ENCODE measurements at places on chromosomes 3 and 15.

GRCh38 chr15:101525087-101525669 is 35.7 kb upstream of the PCSK6 start:
- DNase-seq: no peak

- DNase-seq: no peak
Observed at GRCh38 chr3:37800022-37800551, 61.6 kb upstream of the CTDSPL start.

- no peak for DNase-seq
Observed at GRCh38 chr3:45978006-45978761, 17.4 kb downstream of the FYCO1 start.

DNA sequence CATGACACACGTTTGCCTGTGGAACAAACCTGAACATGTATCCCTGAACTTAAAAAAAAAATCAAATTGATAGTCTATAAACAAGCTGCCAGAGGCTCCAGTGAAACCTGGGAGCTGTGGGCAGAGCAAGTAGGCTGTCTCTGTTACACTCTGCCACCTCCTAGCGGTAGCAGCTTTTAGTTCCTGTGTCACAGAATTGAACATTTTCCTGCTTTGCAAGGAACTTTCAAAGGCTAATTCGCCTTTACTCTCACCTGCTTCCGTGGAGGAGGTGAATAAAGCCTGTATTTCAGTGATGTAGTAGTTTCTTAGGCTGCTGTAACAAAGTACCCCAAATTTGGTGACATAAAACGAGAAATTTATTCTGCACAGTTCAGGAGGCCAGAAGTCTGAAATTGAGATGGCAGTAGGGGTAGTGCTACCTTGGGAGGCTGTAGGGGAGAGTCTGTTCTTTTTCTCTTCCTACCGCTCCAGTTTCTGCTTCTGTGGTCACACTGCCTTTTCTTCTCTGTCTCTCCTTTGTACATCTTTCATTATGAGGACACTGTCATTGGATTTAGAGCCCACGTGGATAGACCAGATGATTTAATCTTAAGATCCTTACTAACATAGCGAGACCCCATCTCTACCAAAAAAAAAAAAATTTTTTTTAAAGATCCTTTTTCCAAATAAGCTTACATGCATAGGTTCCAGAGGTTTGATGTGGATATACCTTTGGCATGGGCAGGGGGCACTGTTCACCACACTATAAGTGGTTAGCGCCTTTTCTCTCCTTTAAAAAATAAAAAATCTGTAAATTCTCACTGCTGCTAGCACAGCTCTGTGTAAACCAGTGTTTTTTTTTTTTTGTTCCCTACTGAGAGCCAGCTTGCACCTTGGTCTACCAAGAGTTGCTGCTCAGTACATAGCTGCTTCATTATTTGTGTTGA is 25.3 kb downstream of the FBXO22 start:
- DNase-seq: no peak

DNA sequence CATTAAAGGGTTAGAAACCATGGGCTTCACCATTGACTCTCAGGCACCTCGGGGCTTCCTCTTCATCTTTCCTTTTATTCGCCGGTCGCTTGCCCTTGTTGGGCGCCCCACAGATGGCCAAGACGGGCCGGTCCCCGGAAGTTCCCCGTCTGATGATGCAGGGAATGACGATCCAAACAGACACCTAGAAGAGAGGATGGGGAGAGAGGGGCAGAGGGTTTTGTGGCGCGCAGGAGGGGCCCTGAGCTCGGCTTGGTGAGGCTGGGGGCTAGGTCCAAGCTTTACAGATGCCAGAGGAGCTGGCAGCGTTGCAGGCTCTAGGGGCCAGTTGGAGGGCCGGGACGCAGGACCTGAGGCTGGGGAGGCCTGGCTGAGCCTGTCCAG is 532 bp upstream of the ESYT3 start:
- DNase-seq: no peak

GRCh38 chr15:76795217-76795616 is 109.9 kb downstream of the SCAPER start:
- DNase-seq: no peak

- DNase-seq: no peak
Observed at GRCh38 chr3:161744366-161744765, 247.8 kb downstream of the OTOL1 start.

- DNase-seq: no peak
Observed at GRCh38 chr3:100813828-100814227, 104.5 kb downstream of the TFG start.

GRCh38 chr15:39099524-39099923 is 481.4 kb upstream of the THBS1 start:
- DNase-seq: no peak

- DNase-seq: no peak
Observed at GRCh38 chr3:100088735-100089368, 25.4 kb downstream of the FILIP1L start.

- no peak for DNase-seq
Observed at GRCh38 chr15:83396101-83396500, 51.0 kb upstream of the SH3GL3 start.

- DNase-seq: no peak
Observed at GRCh38 chr3:147354623-147355022, 51.7 kb downstream of the ZIC4 start.

- DNase-seq: no peak
Observed at GRCh38 chr15:39535466-39535865, 45.4 kb upstream of the THBS1 start.

GRCh38 chr3:115548611-115549010 is 74.7 kb upstream of the GAP43 start:
- no peak for DNase-seq

GRCh38 chr3:155241579-155241978 is 51.9 kb downstream of the STRIT1 start:
- no peak for DNase-seq

- no peak for DNase-seq
Observed at GRCh38 chr3:186287711-186288110, 74.3 kb downstream of the DGKG start.

DNA sequence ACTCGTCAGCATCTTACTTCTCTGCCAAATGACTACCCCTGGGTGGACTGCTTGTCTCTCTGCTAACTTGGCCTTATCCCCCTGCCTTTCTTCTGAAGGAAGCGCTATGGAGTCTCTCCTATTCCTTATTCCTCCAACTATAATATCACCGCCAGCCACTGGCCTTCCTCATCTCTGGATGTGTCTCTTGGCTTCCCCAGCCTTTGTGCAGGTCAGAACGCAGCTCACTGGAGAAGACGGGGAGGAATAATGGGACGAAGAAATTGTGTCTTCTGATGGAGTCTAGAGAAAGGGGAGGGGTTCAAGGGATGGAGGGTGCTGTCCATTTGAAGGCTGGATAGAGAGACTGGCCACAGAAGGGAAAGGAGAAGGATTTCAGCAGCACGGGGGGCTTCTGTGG is 16.9 kb downstream of the ITGA11 start:
- DNase-seq: no peak

- no peak for DNase-seq
Observed at GRCh38 chr3:151382671-151383070, 1.9 kb downstream of the P2RY12 start.

- DNase-seq: no peak
Observed at GRCh38 chr3:11624161-11624560, 19.6 kb downstream of the VGLL4 start.

- DNase-seq: no peak
Observed at GRCh38 chr3:105850593-105850992, 18.2 kb downstream of the CBLB start.

GRCh38 chr15:50552238-50552637 is 5.8 kb upstream of the USP50 start:
- no peak for DNase-seq

GRCh38 chr3:182516597-182517336 is 276.5 kb upstream of the ATP11B start:
- DNase-seq: no peak

GRCh38 chr15:101293122-101293521 is 1.9 kb downstream of the SNRPA1 start:
- DNase-seq: no peak

GRCh38 chr15:80554560-80554959 is 140.6 kb upstream of the ABHD17C start:
- no peak for DNase-seq

- DNase-seq: no peak
Observed at GRCh38 chr15:39180483-39180933, 400.4 kb upstream of the THBS1 start.

- DNase-seq: no peak
Observed at GRCh38 chr3:124605781-124606579, 124.3 kb upstream of the UMPS start.

- no peak for DNase-seq
Observed at GRCh38 chr15:69535101-69535638, 82.6 kb downstream of the RPLP1 start.

DNA sequence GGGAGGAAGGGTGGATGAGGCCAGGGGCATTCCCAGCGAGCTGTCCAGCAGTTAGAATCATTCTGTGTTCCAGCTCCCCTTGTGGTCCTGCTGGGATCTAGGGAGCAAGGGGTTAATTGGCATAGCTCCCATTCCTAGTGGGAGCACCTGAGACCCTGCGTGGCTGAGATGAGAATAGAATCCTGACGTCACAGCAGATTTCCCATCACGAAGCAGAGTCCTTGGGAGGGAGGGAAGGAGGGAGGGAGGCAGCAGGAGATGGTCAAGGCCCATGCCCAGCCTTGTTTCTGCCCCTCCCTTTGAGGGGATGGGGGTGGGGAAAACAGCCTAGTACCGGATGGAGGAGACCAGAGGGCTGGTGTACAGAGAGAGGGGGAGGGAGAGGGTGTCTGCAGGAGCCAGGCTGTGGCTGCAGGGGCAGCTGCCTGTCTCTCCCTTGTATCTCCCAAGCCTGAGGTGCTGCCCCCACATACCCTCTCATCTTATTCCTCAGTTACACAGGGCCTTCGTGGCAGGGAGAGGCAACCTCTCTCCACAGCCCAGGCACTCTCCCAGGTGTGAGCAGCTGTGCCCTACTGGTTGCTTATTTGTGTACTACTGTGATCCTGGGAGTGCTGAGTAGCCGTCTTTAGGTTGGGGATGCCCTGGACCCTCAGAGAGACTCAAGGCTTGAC is 5.4 kb downstream of the TYRO3 start:
- DNase-seq: peak; percentile 16

DNA sequence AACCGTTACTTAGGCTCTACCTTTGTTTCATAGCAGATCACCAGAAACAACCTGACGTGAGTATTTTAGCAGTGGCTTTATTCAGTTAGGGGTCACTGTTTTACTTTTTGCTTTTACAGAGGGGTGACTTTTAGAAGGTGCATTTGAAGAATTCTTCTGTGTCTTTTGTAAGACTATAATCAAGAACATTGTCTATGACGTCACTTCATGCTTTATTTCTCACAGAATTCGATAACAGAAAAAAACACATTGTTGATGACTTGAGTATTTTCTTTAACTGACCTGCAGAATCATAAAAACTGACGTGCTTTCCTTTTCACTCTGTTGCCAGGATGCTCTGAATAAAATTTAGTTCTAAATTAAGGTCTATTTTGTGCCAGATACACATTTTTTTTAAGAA is 244.5 kb downstream of the SLC9A9 start:
- no peak for DNase-seq

DNA sequence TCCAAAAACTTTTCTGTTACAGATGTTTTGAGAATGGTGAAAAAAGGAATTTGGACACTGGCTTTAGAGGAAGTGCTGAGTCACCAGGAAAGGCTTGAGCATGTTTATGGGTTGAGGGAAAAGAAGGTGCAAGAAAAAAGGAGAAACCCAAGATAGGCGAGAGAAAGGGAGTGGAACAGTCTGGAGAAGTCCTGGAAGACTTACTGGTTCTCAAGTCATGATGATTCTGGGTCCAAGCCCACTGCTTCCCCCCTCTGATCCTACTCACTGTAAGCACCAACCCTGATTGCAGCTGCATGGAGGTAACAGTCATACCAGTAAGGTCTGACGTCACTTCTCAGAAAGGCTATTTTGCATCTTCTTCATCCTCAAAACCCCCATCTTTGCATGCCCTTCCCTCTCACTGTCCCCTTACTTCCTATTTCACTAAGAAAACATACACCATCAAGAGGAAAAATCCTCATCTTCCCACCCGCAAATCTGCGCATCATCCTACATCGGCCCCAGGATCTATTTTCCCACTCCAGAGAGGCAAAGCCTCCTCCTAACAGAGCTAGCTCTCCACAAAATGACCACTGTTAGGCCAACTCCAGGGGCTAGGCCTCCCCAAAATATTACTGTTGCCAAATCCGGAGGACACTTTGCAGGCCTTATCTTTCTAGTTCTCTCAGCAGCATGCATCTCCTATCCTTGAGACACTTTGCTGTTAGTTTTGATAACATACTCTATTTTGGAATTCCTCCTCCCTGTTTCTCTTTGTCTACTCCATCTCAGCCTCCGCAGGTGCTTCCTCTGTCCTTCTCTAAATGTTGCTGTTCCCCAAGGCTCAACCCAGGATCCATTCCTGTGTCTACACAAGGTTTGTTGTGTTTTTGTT is 3.2 kb upstream of the ATP13A3 start:
- DNase-seq: no peak

DNA sequence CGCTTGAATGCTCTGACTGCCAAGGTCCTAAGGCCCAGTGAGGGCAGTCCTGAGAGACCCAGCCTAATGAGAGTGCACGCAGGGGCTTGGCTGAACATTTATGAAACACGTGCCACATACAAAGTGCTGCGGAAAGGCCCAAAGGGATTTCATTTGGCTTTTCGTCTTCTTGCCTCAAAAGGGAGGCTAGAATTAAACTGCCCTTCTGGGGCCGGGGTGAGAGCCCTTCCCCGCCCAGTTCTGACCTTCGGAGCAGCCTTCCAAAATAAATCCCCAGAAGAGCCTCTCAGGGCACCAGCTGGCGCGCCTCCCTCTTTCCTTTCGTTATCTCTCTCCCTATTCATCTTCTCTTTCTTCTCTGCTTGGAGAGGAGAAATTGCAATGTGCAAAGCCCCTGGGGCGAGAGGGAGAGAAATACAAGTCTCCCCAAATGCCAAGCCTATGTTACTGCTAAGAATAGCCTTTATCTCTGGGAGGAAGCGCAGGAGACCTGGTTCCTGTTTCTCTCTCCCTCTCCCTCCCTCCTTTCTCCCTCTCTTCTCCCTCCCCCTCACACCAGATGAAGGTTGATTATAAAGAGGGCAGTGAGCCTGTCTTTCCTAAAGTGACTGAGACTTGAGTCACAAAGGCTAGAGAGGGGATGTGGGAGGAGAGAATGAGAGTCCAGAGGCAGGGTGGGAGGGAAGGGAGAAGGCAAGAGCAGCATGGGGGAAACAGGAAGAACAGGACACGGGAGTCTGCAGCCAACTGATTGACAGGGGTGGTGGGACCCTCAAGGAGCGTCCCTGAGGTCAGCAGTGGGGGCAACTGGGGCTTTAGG is 36.7 kb upstream of the NDUFB4 start:
- DNase-seq: no peak

- DNase-seq: no peak
Observed at GRCh38 chr3:119894195-119894594, 112.3 kb downstream of the NR1I2 start.

- DNase-seq: no peak
Observed at GRCh38 chr15:62622775-62623174, 419.8 kb upstream of the TPM1 start.

- DNase-seq: no peak
Observed at GRCh38 chr3:112675943-112676535, 35.1 kb upstream of the CCDC80 start.

DNA sequence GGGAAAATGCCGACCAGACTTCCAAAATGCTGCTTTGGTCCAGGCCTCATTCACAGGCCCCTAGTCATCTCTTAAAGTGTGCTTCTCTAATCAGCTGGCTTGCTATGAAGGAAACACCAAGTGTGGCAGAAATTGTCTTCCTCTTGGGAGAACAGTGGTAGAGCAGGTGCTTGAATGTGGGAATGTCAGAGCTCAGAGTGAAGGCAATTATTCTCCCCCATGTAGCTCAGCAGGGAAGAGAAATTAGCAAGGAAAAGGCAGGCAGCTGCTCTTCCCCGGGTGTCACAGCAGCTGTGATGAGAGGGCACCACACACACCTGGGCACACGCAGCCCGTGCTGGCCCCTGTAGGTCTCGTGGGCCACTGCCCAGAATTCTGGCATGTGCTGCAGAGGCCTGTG is 358.5 kb downstream of the WDR72 start:
- DNase-seq: no peak

Measured in caudate nucleus (tissue), 63 donors.